Activated CD4-positive, alpha-beta T cell treated with anti-CD3 and anti-CD28 coated beads for 4 hours (primary cell): ENCODE measurements at places on chromosomes 11 and 22.

GRCh38 chr11:43790444-43790794, 90.2 kb upstream of the ALKBH3 start:
- no peak for DNase-seq

DNA sequence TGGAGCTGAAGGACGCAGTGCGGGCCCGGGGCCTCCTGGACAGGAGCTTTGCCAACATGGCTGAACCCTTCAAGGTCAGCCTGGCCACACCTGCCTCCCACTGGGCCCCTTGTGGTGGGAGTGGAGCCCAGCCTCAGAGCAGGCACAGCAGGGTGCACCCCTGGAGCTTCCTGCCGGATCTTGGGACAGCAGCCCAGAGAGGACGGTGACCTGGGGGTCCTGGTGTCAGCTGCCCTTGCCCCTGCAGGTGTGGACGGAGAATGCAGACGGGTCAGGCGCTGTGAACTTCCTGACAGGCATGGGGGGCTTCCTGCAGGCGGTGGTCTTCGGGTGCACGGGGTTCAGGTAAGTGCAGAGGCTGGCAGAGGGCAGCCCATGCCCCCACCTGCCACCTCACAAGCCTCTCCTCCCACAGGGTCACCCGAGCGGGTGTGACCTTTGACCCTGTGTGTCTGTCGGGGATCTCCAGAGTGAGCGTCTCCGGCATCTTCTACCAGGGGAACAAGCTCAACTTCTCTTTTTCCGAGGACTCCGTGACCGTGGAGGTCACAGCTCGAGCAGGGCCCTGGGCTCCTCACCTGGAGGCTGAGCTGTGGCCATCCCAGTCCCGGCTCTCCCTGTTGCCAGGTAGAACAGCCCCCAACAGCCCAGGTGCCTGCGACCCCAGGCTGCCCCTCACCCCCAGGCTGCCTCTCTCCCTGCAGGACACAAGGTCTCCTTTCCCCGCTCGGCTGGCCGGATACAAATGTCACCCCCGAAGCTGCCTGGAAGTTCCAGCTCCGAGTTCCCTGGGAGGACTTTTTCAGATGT, 5.1 kb downstream of the PGGHG start:
- no peak for DNase-seq

- no peak for DNase-seq
Measured at GRCh38 chr11:64252003-64252872, 908 bp downstream of the PLCB3 start.

DNA sequence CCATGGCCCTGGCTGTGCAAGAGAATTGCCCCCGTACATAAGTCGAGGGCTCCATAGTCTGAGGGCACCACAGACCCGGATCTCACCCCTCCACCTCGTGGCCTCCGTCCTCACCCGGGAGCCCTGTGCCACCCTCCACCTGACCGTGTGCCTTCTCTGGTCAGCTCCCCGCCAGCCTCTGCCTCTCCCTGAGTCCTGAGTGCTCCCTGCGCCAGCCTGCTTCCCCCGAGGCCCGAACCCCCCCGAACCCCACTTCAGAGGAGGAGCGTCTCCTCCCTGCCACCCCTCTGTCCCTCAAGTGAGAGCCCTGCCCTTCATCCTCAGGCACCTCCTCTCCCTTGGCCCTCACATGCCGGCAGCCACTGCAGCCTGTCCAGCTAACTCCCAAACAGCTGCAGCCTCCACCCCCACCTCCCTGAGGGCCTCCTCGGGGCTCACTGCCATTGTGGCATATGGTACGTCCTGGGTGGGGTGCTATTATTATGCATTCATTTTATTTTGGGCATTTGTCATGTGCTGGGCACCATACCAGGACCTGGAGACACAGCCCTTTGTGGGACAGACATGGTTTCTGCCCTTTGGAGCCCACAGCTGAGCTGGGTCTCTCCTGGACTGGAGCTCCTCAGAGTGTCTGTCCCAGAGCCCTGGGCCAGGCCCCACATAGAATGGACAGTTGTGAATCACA, 67.2 kb downstream of the MYO7A start:
- no peak for DNase-seq

- DNase-seq = no peak
Measured at GRCh38 chr11:78860720-78861422, 286.2 kb upstream of the NARS2 start.

DNA sequence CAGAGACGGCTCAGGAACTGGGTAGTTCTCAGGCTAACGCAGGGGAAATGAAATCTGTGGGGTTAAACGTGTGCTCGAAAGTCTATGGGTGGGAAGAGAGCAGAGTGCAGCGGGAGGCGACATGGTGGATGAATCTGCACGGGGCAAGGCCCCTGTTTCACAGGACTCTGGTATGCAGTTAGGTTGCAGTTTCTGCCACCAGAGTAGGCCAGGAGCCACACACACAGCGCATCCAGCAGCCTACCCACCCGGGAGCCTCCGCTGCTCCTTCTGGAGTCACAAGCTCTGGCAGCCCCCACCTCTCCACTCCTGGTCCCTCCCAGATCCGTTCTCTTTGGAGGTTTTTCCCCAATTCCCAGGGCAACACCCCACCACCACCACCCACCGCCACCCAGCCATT, 27.0 kb downstream of the SPATA19 start:
- no peak for DNase-seq
